H1 (cell line): ENCODE measurements at places on chromosomes 1 and 21.

GRCh38 chr1:155893389-155894142 lies 17.6 kb downstream of the RIT1 start:
- no peak for DNase-seq

DNA sequence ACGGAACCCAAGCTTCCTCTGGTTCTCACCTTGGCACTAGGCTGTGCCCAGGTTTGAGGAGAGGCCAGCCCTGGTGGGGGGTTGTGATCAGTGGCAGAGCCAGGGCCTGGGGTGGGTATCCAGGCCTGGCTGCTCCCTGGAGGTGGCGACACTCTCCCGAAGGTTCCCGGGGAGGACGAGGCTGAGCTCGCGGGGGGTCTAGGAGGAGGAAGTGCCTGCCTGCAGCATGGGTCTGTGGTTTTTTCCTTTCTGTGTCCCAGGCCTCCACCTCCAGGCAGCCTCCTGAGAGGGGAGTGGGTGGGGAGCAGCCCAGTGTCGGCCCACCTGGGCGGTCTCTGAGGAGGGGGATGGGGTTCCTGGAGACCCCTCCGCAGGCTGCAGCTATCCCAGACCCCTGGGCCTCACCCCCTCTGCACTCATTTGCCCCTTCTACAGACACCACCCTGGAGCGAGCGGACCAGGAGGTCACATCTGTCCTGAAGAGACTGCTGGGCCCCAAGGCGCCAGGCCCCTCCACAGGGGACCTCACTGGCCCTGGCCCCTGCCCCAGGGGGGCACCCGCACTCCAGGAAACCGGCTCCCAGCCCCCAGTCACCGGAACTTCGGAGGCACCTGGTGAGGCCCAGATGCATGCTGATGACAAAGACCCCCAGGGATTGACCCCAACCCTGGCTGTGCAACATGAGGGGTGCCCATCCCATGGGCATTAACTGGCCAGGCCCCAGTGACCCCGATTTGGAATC lies 44.3 kb downstream of the TRIM11 start:
- DNase-seq: no peak

- no peak for DNase-seq
These were observed 17.1 kb downstream of the TSHB start for GRCh38 chr1:115046751-115047150.

DNA sequence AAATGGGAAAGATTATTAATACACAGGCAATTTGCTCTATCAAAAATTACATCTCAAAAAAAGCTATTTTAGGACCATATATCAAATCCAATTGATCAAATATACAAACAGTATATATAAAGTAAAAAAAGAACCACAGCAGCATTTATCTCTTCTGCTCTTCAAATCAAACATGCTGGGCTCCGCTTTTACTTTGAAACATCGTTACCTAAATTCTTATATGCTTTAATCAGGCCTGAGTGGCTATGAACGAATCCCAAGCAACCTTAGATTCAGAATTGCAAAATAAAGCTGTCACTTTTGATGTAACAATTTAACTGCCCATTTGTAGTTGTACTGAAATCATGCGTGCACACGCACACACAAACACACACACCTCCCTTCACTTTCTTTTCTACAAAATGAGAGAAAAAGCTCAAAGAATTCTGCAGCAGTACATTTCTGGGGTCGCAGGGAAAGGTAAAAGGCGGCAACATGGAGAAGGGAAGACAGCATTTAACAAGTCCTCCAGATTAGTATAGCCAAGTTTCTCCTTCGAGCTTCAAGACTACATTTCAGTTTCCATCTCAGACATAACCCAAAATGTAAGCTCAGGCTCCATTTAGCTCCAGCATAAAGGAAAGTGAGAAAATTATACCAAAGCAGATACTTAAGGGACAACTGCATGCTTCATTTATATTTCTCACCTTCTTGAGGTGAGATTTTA lies 92.2 kb upstream of the TTC39A start:
- no peak for DNase-seq

DNA sequence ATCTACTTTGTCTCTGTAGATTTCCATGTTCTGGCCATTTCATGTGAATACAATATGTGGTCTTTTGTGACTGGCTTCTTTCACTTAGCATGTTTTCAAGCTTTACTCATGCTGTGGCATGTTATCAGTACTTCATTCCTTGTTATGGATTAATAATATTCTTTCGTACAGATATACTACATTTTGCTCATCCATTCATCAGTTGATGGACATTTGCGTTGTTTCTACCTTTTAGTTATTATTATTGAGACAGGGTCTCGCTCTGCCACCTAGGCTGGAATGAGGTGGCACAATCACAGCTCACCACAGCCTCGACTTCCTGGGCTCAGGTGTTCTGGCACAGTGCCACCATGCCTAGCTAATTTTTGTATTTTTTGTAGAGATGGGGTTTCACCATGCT lies 21.4 kb downstream of the SFPQ start:
- no peak for DNase-seq

DNA sequence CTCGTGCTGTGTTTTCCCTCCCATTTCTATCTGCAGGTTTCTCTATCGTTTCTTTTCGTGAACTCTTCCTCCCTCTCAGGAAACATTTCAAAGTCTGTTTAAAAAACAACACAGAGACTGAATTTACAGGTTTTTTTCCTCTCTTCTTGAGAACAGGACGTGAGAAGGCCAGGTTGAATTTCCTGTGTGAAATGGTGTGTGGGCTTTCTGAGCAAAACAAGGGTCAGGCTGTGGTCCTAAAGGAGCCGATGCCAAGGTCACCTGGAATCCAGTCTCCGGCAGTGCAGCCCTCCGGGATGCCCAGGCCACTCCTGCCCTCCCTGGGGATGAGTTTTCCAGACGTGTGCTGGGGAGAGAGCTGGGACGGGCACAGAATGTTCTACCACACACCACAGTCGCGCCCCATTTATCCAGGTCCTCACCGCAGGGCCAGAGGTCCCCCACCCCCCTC lies 62.7 kb upstream of the RUNX3 start:
- DNase-seq: no peak

DNA sequence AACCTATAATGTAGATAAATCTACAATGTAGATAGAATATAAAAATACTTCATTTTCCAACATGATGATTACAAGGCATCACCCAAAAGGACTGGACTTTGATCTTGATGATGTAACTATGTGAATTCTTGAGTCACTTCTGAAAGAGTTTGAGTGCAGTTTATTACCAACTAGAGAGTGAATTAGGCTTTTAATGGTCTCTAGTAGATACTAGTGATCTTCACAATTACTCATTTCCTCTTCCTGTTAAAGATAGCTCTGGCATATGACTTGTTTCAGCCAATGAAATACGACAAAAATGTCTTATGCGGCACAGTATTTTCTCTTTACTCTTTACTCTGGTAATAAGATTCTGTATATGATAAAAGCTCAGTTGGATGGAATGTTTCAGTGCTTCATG lies 1588.1 kb upstream of the B3GALT2 start:
- no peak for DNase-seq

DNA sequence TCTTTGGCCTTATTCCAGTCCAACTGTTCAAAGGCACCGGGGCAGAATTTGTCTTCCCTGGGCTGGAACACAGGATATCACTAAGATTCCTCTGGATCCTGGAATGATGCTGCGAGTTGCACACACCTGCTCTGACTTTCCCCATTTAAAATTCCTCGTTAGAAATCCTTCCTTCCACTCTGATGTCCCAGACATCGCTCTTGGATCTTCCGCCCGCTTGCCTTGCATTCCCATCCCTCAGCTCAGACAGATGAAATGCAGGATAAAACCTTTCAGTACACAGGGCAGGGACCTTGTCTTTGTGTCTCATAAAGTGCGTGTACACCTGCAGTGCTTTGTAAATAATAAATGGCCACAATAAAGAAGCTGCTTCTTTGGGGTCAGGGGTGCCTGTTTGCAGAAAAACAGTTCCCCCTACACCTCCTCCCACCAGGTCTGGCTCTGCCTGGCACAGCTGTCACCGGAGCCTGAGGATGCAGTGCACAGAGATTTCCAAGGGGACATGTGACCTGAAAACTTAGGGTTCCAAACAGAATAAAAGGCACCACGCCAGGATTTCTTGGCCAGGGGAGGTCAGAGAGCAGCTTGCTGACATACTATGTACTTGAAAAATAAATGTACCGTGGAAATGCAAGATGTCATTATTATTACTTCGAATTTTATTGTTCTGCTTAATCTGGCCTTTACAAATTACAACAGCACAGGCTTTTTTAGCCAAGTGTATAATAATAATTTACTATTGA lies 62.9 kb upstream of the SYT6 start:
- DNase-seq: no peak

GRCh38 chr1:225578251-225578977 lies 74.5 kb downstream of the ENAH start:
- DNase-seq: no peak

- no peak for DNase-seq
These were observed 77.3 kb upstream of the ARID1A start for GRCh38 chr1:26618561-26618960.

- no peak for DNase-seq
These were observed 77.8 kb downstream of the MAN1C1 start for GRCh38 chr1:25694167-25695007.

- DNase-seq: no peak
These were observed 6.3 kb downstream of the PHC2 start for GRCh38 chr1:33424610-33425009.

- DNase-seq: no peak
These were observed 32.0 kb downstream of the VTCN1 start for GRCh38 chr1:117178756-117179155.

GRCh38 chr1:19684677-19685076 lies 20.0 kb downstream of the HTR6 start:
- no peak for DNase-seq

DNA sequence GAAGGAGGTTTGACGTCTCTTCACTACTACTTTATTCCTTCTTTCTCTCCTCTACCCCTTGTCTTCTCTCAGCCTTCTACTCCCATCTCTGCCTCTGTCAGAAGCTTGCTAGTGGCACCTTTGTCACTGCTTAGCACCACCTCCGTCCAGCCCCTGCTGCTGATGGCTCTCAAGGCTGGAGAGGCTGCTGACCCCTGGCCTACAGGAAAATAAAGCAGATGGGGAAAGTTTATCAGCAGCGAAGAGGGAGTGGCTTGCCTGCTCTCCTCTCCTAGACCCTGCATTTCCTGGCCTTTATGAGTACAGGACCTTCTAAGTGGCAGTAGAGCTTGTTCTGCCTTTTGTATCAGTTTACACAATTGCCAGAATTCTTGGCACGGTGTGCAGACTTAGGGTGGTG lies 27.0 kb downstream of the PROX1 start:
- DNase-seq: no peak

DNA sequence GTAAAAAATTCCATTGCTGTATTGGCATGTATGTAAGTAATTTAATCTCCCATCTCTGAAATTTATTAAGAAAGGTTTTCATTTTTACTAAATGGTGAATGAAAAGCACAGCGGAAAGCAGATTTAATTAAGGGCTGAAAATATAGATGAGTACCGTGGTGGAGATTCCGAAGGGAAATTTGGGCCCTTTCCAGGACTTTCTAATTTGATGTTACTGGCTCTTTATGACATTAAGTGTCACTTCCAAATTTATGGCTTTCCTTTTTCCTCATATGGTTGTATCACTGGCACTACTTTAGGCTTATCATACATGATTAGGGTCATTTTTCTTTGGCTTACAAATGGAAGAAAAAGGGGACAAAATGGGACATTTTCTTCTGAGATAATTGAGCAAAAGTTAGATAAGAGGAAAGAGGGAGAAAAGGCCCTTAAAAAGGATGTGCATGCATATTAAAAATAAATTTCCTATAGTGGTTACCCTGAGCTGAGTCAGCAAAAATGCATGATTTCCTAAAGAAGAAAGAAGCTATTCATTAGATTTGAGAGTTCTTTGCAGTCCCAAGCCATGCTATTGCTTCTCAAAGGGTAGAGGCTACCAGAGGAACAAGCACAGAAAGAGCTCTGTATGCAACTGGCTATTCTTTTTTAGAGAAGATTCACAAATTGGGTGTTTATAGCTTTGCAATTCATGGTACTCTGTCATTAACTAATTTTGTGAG lies 74.9 kb upstream of the CNIH3 start:
- DNase-seq: no peak

DNA sequence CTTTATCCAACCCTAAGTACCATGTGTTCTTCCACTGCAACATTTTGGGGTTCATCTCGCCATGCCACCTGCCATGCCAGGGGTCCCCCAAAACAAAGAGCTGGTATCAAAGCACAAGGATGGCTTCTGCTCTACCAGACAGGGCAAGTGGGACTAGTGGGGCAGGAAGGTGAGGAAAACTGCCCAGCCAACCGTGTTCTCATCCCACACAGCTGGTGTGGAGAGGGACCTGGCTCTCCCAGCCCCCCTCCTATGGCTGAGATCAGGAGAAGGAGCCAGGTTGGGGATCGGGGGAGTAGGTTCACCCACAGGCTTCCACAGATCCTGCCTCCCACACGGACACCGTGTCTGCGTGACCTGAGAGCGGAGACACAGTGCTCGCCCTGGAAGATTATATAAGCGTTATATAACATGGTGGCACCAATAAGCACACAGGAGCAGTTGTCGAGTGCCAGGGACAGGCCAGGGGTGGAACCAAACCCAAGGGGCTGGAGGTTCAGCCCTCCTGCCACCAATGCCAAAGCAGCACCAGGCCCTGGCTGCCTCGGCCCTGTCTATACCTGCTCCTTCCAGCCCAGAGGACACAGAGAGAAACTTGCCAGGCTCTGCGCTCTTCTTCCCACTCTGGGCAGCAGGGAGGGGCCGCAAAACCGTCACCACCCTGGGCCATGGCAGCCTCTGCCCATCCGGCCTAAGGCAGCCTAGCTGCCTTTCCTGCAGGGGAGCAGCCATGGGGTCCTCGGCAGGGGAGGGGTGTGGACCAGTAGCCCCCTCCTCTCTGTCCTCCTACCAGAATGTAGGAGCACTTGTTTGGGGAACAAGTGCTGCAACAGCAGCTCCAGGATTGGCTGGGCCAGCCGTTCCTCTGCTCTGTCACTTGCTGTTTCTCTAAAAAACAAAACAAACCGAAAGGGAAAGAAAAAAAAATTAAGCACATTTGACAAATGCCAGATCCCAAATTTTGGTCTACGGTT lies 43.5 kb downstream of the CD34 start:
- DNase-seq: no peak

DNA sequence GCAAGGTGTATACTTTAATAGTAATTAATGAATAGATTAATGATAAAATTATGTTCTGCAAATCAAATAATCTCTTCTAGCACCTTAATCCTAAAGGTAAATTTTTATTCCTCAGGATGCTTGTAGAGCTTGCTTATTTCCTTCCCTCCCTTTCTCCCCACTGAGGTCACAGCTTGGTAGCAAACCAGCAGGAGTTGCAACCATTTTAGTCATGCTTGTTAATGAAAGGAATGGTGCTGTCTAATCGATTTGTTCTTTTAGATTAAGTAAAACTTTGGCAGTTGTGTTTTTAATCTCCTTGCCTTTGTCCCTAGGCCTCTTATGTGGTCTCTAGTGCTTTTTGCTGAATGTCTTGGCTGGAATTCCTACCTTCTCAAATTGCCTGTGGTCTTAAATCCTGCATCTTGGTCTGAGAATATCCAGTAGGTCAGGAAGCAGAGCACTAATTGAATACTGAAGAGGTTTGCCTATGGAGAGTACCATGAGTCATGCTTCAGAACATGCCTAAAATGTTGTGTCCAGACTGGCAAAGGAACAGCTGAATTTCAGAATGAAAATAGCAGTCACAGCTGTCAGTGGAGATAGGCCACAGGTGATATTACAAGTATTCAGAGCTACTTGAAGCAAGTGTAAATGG lies 36.3 kb upstream of the RWDD3 start:
- DNase-seq: no peak
